ENCODE measurements at places on chromosomes 13 and 19.

DNA sequence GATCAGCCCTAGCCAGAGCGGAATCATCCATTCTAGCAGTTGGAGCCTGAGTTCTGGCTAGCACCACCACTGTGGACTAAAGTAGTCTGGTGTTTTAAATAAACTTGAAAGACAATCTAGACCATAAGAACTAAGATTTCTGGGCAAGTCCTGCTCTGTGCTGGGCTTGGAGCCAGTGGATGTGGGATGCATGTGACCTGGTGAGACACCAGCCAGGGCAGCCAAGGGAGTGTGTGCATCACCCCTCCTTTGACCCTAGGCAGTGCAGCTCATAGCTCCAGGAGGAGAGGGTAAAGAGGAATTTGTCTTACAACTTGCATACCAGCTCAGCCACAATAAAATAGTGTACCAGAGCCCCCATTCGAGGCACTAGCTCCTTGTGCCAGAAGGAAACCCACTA is 21.0 kb downstream of the ITGBL1 start:
- DNase-seq, result no peak

- DNase-seq, result no peak
These were observed 324 bp upstream of the FBXO17 start for GRCh38 chr19:38975861-38976271.

GRCh38 chr19:4174895-4175668 is 7.3 kb downstream of the SIRT6 start:
- no peak for DNase-seq

GRCh38 chr19:13723206-13723605 is 41.1 kb upstream of the MRI1 start:
- no peak for DNase-seq

DNA sequence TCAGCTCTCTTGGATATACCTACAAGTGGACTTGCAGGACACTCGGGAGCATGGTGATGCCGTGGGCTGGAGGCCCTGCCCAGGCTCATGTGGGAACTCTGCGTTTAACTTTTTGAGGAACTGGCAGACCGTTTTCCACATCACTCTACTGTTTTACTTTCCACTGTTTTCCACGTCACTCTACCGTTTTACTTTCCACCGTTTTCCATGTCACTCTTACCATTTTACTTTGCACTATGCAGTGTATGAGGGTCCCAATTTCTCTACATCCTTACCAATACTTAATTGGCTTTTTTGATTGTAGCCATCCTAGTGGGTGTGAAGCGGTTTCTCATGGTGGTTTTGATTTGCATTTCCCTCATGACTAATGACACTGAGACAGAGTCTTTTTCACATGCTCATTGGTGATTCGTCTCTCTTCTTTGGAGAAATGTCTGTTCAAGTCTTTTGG is 40.5 kb downstream of the GATAD2A start:
- no peak for DNase-seq

DNA sequence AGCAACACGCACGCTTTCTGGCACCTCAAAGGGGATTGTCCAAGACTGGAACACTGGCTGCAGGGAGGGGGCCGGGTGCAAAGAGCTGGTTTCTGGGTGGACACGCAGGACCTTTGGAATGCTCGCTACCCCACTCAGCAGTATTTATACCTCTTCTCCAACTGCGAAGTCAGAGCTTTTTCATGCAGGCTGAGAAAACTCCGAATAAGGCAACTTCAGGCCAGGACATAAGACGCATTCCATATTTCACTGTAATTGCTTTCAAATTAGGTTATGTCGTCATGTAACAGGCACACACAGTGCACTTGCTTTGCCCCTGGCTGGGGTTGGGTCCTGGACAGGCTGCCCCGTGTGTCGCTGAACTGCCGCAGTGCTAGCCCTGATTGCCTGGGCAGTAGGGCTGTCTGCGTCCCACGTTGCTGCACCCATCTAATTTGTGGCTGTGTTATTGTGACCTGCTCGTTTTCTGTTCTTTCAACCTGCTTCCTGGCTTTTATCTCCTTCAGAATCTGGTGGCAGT is 44.5 kb downstream of the ACTN4 start:
- DNase-seq, result no peak

GRCh38 chr13:22061806-22062391 is 391.0 kb downstream of the FGF9 start:
- DNase-seq, result no peak

DNA sequence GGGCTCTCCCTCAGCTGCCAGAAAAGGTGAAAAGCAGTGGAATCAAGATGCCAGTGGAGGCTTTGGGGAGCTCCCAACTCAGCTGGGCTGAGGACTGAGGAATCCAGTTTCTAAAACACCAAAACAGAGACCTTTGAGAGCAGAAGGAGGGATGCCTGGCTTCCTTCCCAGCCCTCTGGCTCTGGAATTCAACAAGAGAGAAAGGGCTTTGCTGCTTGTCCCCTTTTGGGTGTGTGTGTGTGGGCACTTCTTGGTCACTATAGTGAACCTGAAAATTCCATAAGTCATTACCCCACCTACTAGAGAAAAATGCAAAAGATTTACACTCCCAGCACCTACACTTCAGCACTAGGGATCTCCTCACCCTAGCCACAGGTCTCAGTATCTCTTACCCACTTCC is 30.3 kb upstream of the CYP2B6 start:
- no peak for DNase-seq

- no peak for DNase-seq
These were observed 2.0 kb upstream of the GATAD2A start for GRCh38 chr19:19403373-19403901.

- DNase-seq, result no peak
These were observed 9.6 kb downstream of the SH3GL1 start for GRCh38 chr19:4390567-4391305.

GRCh38 chr13:28859717-28860116 is 39.6 kb downstream of the MTUS2 start:
- DNase-seq, result no peak

DNA sequence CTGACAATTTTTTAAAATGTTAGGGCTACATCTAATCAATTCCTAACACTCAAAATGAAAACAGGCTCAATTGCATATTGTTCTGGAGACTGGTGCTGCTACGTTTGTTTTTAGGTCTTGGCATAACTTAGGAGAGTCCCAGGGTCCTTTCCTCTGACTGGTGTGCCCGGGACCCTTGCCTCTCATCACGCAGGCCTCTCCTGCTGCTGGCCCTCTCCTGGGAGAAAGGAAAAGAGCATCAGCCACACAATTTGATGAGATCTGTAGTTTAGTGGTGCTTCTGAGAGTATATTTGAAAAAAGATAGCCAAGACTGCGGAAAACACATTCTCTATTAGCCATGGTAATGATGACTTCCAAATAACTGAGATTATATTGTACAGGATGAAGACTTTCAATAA is 380.0 kb downstream of the KLF12 start:
- DNase-seq, result no peak

GRCh38 chr13:52899206-52899605 is 50.8 kb upstream of the PCDH8 start:
- no peak for DNase-seq

GRCh38 chr19:39846678-39847486 is 703 bp upstream of the FBL start:
- no peak for DNase-seq

GRCh38 chr19:4361152-4362046 is 18.0 kb downstream of the MPND start:
- DNase-seq, result no peak

- DNase-seq, result peak; percentile 50
These were observed 41.2 kb downstream of the NFIX start for GRCh38 chr19:13036366-13036976.

GRCh38 chr13:93244918-93245280 is 18.3 kb downstream of the GPC6 start:
- DNase-seq, result no peak

DNA sequence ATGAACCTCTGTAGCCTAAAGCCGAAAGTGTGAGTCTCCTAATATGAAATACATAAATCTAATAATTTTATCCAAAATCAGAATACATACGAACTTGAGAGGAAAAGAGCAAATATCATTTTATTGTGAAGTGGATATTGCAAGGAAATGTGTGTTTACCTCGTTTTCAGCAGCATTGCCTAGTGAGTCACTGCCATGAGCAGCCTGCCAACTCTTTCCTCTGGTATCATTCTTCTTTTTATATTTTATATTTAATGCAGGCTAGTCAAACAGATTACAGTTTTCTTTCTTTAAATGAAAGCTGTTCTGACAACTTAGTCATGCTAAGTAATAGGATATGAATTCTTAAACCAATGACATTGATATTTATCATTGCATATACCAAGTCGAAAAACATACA is 44.2 kb downstream of the EDNRB start:
- no peak for DNase-seq

DNA sequence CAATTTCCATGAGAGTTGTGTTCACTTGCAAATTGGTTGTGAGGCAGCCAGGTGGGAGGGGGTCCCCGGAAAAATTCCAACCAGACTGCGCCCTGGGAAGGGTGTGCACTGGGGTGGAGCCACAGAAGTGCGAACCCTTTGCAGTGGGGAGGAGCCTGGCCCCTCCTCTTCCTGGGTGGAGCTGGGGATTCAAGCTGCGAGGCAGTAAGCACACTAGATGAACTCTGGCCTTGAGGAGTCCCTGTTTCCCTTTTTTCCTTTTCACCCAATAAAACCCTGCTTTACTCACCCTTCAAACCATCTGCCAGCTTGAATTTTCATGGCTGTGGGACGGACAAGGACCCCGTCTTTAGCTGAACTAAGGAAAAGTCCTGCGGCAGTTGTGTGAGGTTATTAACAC is 31.0 kb upstream of the MBNL2 start:
- no peak for DNase-seq

DNA sequence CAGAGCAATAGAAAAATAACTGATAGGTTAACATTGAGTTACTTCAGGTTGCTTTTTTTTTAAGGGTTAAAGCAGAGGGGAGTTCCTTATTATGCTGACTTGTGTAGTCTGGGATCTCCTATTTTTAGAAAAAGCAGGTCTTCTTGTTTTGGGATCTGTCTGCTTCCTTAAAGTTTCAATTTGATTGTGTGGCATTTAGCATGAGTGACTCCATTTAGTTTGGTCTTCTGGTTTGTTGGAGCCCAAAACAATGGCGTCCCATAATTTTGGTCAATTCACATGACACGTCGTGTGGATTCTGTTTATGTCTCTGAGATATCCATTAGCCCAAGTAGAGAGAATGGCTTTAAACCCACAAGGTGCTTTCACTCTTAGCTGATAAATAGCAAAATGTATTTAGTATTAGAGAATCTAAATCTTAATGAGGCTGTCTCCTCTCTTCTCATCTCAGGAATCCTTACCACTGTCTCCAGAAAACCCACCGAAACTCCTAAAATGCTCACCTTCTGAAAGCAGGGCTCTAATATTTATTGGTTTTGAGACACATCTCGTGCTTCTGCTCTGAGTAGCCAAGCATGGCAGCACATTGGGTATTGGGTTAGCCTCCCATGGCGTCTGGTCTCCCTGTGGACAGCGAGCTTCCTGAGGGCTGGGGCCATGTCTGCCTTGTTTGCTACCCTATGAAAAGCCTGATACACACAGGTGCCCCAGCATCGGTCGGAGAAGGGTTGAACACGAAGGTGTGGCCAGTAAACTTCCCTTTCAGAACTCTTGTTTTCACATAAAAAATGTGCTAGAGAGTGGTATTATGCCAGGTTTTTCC is 67.2 kb upstream of the GPR183 start:
- no peak for DNase-seq

DNA sequence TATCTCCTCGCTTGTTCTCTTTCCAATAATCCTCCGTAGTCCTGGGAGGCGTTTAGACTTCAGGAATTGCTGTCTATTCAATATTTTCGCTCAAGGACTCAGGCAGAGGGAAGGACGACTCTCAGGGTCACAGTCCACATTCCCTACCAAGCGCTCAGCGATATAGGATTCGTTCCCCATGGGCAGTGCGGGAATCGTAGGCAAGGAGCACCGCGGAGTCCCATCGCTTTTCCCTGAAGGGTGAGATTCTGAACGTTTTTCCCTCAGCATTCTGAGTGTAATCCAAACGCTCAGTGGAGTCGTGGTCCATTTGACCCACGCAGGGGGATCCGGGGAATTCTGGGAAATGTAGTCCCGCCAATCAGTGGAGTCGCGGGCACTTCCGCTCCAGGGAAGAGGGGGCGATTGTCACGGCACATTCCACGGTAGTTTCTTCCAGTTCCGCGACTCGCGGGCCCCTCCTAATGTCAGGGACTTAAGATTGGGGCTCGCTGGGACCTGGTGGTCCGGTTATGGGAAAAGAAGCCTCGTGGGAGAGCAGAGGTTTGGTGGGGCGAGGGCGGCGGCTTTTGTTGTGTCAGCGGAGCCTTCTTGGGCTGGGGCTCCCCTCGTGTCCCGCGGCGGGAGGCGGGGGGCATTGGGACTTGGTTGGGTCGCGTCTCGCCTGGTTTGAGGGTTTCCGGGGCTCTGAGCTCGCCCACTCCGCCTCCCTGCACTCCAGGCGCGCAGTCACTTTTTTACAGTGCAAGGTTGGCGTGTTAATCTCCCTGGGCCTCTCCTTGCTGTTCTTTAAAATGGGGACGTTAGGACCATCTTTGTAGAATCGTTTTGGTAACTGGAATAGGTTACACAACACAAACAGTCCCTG is at the start of gene ZNF234:
Gene ZNF234 (plus strand): TSS at position 364 of the 868 bp plus-strand sequence. CDS start 3,079 bp downstream, outside the sequence.
- peak; percentile 38 for DNase-seq

DNA sequence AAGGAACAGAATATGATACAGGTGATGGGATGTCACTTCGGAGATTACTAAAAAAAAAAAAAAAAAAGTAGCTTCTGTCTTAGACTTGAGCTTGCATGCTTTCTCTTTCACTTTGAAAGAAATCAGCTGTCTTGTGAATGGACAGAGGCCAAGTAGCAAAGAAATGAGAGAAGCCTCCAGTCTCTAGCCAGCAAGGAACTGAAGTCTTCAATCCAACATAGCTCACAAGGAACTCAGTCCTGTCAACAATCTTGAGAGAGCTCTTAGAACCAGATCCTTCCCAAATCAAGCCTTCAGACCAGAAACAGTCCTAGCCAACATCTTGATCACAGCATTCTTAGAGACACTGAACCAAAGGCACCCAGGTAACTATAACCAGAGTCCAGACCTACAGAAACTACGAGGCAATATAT is 7.7 kb downstream of the N4BP2L2 start:
- no peak for DNase-seq

- DNase-seq, result no peak
These were observed 572.5 kb upstream of the SLC10A2 start for GRCh38 chr13:103638706-103639105.

DNA sequence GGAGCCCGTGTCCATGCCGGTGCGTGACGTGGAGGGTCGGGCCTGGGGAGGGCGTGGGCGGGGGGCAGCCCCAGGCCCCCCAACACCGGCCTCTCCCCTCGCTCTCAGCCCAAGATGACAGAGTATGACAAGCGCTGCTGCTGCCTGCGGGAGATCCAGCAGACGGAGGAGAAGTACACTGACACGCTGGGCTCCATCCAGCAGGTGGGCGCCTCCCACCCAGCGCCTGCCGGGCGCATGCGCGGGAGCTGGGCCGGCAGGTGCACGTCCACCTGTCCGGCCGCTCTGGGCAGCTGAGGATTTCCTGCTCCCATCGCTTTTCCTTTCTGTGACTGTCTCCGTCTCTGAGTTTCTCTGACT is 49.8 kb downstream of the VAV1 start:
- peak; percentile 20 for DNase-seq

GRCh38 chr19:22608441-22608840 is 25.7 kb upstream of the ZNF492 start:
- DNase-seq, result no peak

Measured in NCI-H1092 treated with DMSO at 0.1 percent for 48 hours (cell line).